Motor neuron (in vitro differentiated cells): ENCODE measurements at places on chromosomes 6 and 20. TPM values are rescaled to one million over a fixed set of nuclear protein-coding genes. Genes with fewer than 3 reads are reported as not detected.

The VGLL2 gene
- total RNA-seq = 0.25 TPM in 1 of 2 replicates, not detected in the other

The MTRF1L gene
- total RNA-seq = 24.5 and 29.2 TPM in 2 replicates

The OR2B6 gene
- total RNA-seq = 0.81 and 0.97 TPM in 2 replicates

The CST1 gene
- not detected in 2 replicates for total RNA-seq

The PLA2G7 gene
- 15.0 and 16.3 TPM in 2 replicates for total RNA-seq

The PKHD1 gene
- 0.10 and 0.11 TPM in 2 replicates for total RNA-seq

The OPRM1 gene
- total RNA-seq = 1.6 and 3.9 TPM in 2 replicates

The LPA gene
- 0.05 and 0.13 TPM in 2 replicates for total RNA-seq

The MTCH1 gene
- total RNA-seq = 86.9 and 95.1 TPM in 2 replicates

The RBM12 gene
- total RNA-seq = 37.6 and 42.6 TPM in 2 replicates

The MARCKS gene
- total RNA-seq = 40.8 and 41.3 TPM in 2 replicates

The VWA7 gene
- 0.63 and 0.68 TPM in 2 replicates for total RNA-seq

The HLA-DQA1 gene
- 0.57 and 0.58 TPM in 2 replicates for total RNA-seq

The TPX2 gene
- 1.1 and 1.6 TPM in 2 replicates for total RNA-seq

The MDFI gene
- total RNA-seq = 22.2 and 26.7 TPM in 2 replicates

The NQO2 gene
- 18.0 and 18.2 TPM in 2 replicates for total RNA-seq

The ANKRD66 gene
- total RNA-seq = 0.23 and 0.31 TPM in 2 replicates

The BHLHE23 gene
- total RNA-seq = not detected in 2 replicates

The UBR2 gene
- 22.2 and 23.9 TPM in 2 replicates for total RNA-seq

The BTNL2 gene
- total RNA-seq = 0.17 TPM in 1 of 2 replicates, not detected in the other

The EFCAB8 gene
- total RNA-seq = not detected in 2 replicates

The TMEM242 gene
- 10.0 and 11.4 TPM in 2 replicates for total RNA-seq

The TRMT11 gene
- 30.4 and 32.3 TPM in 2 replicates for total RNA-seq

The PHIP gene
- 44.4 and 46.1 TPM in 2 replicates for total RNA-seq

The ARHGAP18 gene
- total RNA-seq = 95.6 and 99.5 TPM in 2 replicates

The PDRG1 gene
- 32.7 and 34.0 TPM in 2 replicates for total RNA-seq

The ACAT2 gene
- 40.7 and 47.9 TPM in 2 replicates for total RNA-seq

The FAM209B gene
- not detected in 2 replicates for total RNA-seq

The PREX1 gene
- total RNA-seq = 50.6 and 54.9 TPM in 2 replicates

The LY6G6F gene
- not detected in 2 replicates for total RNA-seq

The C6orf47 gene
- 17.0 and 18.1 TPM in 2 replicates for total RNA-seq

The BEND6 gene
- 10.3 and 11.6 TPM in 2 replicates for total RNA-seq

The DACT2 gene
- 0.20 TPM in 1 of 2 replicates, not detected in the other for total RNA-seq

The IRF4 gene
- total RNA-seq = 0.05 and 0.21 TPM in 2 replicates

The BFSP1 gene
- 2.6 and 3.8 TPM in 2 replicates for total RNA-seq

The C20orf144 gene
- total RNA-seq = 0.92 and 0.93 TPM in 2 replicates

The LY6G6C gene
- 1.1 TPM in 1 of 2 replicates, not detected in the other for total RNA-seq

The MCHR2 gene
- 0.53 TPM in 1 of 2 replicates, not detected in the other for total RNA-seq

The AGER gene
- total RNA-seq = 1.4 and 1.9 TPM in 2 replicates

The PLG gene
- total RNA-seq = 5.9 and 9.6 TPM in 2 replicates

The HLA-DMB gene
- total RNA-seq = 0.43 and 0.88 TPM in 2 replicates

The ZBTB46 gene
- 2.3 and 4.4 TPM in 2 replicates for total RNA-seq

The ADGRF5 gene
- not detected in 2 replicates for total RNA-seq

The UBE2C gene
- total RNA-seq = 69.3 and 69.5 TPM in 2 replicates

The OPRL1 gene
- total RNA-seq = 0.73 and 0.83 TPM in 2 replicates

The STX7 gene
- 31.9 and 35.7 TPM in 2 replicates for total RNA-seq

The HTR1B gene
- 0.60 and 1.1 TPM in 2 replicates for total RNA-seq

The ULBP2 gene
- total RNA-seq = 4.7 and 6.3 TPM in 2 replicates

The ZNF292 gene
- total RNA-seq = 18.2 and 23.2 TPM in 2 replicates

The RPS18 gene
- 7,362 and 7,650 TPM in 2 replicates for total RNA-seq

The CD93 gene
- 0.10 and 0.16 TPM in 2 replicates for total RNA-seq

The CHRNA4 gene
- 7.6 and 9.3 TPM in 2 replicates for total RNA-seq

The ADGRF1 gene
- total RNA-seq = 0.08 and 0.45 TPM in 2 replicates

The NKAIN2 gene
- 0.51 and 0.54 TPM in 2 replicates for total RNA-seq

The IP6K3 gene
- 0.24 and 0.62 TPM in 2 replicates for total RNA-seq

The PCK1 gene
- total RNA-seq = 0.22 and 0.36 TPM in 2 replicates

The WDR46 gene
- 31.4 and 38.3 TPM in 2 replicates for total RNA-seq

The TRIM31 gene
- total RNA-seq = 0.21 TPM in 1 of 2 replicates, not detected in the other

The MRAP2 gene
- total RNA-seq = 0.46 TPM in 1 of 2 replicates, not detected in the other

The DEFB118 gene
- not detected in 2 replicates for total RNA-seq
